Occipital lobe (tissue), 3 donors: ENCODE measurements at places on chromosomes 6 and 20.

DNA sequence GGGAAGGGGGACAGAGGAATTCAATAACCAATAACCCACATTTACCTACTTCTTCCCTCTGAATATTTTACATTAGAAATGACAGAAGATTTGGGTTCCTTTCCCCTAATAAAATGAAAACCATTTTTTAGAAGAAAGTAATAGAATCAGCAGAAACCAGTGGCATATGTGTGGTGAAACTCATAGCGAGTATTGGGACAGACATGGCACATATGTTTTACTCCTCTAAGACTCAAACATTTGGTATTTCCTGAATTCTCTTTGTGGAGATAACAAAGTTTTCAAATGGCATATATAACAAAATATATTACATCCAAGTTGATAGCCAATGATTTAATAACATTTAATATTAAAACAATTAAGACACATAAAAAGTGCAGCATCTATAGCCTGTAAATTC, 12.9 kb upstream of the BEND3 start:
- DNase-seq: no peak

- no peak for DNase-seq
Measured at GRCh38 chr20:33649201-33649681, 12.9 kb upstream of the C20orf144 start.

GRCh38 chr6:79804732-79805131, 142.6 kb downstream of the ELOVL4 start:
- no peak for DNase-seq

GRCh38 chr20:62773845-62774714, 22.2 kb upstream of the MRGBP start:
- DNase-seq: no peak

- no peak for DNase-seq
Measured at GRCh38 chr6:15023448-15023847, 222.4 kb upstream of the JARID2 start.

- DNase-seq: no peak
Measured at GRCh38 chr20:14783766-14784165, 446.4 kb upstream of the FLRT3 start.

- DNase-seq: no peak
Measured at GRCh38 chr20:5548902-5549599, 201.2 kb upstream of the SHLD1 start.

GRCh38 chr6:108295676-108296075, 822 bp downstream of the AFG1L start:
- no peak for DNase-seq
